ENCODE measurements at places on chromosomes 5 and 9.

GRCh38 chr9:118891213-118891612 lies 478.0 kb downstream of the BRINP1 start:
- no peak for DNase-seq

DNA sequence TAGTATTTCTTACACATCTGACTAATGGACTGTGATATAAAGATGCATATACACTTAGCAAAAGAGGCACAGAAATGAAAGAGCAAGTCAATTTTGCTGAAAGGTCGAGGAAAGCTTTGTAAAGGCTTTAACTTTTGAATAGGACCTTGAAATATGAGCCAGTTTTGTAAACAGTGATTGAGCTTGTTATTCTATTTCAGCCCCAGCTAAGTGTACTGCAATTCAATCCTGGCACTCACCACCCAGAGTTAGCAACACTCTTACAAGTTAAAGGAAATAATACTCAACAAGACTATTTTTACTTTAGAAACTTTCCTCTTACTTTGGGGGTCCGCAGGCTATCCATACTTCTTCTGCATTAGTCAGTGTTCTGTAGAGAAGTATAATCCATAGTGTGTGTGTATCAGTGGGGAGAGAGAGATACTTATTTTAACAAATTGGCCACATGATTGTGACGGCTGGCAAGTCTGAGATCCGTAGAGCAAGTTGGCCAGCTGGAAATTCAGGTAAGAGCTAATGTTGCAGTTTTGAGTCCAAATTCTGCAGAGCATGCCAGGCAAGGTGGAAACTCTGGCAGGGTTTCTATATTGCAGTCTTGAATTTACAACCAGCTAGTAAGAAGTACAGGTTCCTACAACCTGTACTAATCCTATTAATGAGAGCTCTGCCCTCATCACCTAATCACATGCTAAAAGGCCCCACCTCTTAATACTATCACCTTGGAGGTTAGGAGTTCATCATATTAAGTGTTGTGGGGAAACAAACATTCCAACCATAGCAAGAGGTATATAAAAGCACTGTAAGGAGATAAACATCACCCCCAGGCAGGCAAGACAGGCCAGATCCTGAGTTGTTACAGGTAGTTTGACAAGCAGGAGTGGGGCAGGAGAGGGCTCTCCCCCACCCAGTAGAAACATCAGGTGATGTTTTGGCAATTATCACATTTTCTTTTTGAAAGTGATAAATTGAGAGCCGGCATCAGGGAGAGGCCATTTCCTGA lies 33.6 kb downstream of the IL7R start:
- no peak for DNase-seq

GRCh38 chr9:131349881-131350563 lies 43.9 kb upstream of the PRRC2B start:
- DNase-seq: peak; percentile 85

DNA sequence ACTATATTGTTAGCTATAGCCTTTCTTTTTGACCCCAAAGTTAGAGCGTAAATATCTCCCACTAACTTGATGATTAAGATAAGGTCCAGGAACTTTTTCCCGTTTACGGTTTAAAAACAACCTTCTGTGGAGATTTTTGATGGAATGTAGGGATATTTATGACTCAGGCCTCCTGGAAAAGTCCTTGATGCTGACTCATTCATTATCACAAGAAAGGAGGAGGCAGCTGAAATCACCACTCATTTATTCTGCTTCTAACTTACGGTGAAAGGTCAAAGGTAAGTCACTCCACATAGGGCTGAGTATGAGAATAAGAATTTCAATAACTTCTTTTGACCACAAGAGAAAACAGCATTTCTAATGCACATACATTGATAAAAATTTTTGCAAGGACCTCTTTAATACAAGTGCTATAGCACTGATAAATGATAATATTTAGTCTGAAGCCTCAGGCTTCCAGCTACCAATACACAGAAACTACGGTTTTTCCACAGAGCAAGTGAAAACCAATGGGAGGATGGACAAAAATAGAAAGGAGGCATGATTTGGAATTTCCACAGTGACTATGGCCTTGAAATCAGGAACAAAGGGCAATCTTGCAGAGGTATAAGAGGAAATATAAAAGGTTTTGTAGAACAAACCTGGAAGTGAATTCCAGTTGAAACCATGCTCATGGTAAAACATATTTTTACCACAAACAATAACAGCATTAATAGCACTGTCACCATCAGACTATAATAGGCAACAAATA lies 146.5 kb downstream of the PPP2R2B start:
- peak; percentile 28 for DNase-seq

GRCh38 chr5:58544926-58545325 lies 37.9 kb upstream of the RAB3C start:
- DNase-seq: no peak

GRCh38 chr5:167745868-167746267 lies 545.6 kb upstream of the WWC1 start:
- DNase-seq: no peak

DNA sequence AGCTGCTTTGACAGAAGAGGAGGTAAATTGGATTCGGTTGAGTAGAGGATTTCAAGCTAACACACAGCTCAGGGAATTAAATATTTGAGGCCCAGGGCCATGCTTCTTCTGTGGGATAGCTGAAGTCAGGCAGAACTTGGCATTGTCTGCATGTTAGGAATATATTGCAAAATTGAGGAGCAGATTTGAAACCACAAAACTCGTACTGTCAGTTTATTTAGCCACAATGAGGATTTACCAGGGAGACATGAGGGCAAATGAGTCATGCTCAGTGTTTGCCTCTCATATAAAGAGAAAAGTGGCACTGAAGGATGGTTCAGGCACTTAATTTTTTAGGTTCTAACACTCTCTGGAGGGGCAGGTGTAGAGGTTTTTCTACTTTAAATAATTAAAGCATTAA lies 83.0 kb upstream of the PRLR start:
- no peak for DNase-seq

- DNase-seq: peak; percentile 11
Observed at GRCh38 chr9:107983181-107983603, 493.6 kb upstream of the KLF4 start.

- DNase-seq: no peak
Observed at GRCh38 chr5:72015103-72015548, 92.1 kb upstream of the MAP1B start.
